ENCODE measurements at places on chromosomes 6 and 20.

- DNase-seq = peak; percentile 76
These were observed 74.4 kb upstream of the CHD6 start for GRCh38 chr20:41692479-41693135.

- no peak for DNase-seq
These were observed 3.6 kb upstream of the KIF25 start for GRCh38 chr6:167993831-167994230.

DNA sequence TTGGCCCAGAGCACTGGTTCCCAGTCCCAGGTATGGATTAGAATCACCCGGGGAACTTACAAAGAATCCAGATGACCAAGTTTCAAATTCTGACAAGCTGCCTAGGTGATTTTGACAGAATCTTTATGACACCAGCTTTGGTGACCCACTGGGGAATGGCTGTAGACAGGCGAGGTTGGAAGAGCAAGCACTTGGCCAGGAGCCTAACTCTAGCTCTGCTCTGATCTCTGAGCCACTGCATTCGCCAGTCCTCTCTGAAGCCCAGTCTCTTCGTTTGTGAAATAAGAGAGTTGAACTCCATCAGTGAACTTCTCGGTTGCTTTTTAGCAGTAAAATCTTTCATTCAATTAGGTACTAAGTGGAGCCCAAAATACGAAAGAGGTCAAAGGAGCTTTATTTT, 161.2 kb downstream of the VEGFA start:
- DNase-seq = no peak

- DNase-seq = peak; percentile 5
These were observed 141.4 kb downstream of the CD83 start for GRCh38 chr6:14258695-14259593.

GRCh38 chr6:122799140-122799745, 10.2 kb downstream of the SMPDL3A start:
- no peak for DNase-seq

- DNase-seq = no peak
These were observed 44.7 kb downstream of the SOBP start for GRCh38 chr6:107534571-107535141.

DNA sequence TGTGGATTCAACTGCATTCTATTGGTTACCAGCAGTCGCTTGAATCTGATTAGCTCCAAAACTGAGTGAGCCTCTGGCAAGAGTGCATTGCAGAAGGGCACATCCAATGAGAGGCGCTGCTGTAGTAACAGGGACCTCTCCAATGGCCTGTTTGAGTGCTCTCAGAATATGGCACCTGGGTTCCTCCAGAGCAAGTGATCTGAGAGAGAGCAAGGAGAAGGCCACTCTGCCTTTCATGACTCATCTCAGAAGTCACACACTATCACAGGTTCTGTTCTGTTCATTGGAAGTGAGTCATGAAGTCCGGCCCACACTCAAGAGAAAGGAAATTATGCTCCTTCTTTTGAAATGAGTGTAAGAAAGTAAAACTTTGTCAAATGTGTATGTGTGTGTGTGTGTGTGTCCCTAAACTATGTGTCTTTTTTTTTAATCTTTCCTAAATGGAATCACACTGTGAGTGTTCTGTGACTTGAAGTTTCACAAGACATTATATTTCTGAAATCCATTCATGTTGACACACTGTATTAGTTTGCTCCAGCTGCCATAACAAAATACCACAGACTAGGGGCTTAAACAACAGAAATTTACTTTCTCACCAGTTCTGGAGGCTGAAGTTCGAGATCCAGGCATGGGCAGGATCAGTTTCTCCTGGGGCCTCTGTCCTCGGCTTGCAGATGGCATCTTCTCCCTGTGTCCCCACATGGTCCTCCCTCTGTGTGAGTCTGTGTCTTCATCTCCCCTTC, 138.3 kb upstream of the CDYL start:
- DNase-seq = no peak

GRCh38 chr20:59421089-59421488, 120.7 kb downstream of the EDN3 start:
- DNase-seq = no peak

GRCh38 chr20:44910690-44911262, 916 bp downstream of the PABPC1L start:
- no peak for DNase-seq

DNA sequence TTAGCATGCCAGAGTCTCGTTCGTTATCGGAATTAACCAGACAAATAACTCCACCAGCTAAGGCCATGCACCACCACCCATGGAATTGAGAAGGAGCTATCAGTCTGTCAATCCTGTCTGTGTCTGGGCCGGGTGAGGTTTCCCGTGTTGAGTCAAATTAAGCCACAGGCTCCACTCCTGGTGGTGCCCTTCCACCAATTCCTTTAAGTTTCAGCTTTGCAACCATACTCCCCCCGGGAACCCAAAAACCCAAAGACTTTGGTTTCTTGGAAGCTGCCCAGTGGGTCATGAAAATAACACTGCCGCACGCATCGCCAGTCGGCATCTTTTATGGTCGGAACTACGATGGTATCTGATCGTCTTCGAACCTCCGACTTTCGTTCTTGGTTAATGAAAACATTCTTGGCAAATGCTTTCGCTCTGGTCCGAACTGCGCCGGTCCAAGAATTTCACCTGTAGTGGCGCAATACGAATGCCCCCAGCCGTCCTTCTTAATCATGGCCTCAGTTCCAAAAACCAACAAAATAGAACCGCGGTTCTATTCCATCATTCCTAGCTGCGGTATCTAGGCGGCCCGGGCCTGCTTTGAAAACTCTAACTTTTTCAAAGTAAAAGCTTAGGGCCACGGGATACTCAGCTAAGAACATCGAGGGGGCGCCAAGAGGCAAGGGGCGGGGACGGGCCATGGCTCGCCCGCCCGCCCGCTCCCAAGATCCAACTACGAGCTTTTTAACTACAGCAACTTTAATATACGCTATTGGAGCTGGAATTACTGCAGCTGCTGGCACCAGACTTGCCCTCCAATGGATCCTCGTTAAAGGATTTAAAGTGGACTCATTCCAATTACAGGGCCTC, 1958.5 kb upstream of the DEFB115 start:
- DNase-seq = no peak

DNA sequence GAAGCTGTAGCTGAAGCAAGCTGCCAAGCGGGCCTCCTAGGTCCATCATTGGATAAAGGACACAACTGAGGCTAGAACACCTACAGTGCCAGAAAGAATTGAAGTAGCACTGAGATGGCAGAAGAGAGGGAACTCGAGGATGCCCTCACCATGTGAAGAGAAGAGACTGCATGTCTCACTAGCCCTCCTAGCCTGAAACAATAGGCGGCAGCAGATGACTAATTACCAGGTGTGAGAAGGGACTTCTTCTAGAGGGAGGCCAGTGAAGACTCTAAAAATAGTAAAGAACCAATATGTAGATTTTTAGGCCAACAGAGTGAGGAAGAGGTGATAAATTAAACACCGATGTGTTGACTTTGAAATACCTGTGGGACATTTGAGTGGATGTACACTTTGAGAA, 50.3 kb downstream of the LGSN start:
- DNase-seq = no peak

DNA sequence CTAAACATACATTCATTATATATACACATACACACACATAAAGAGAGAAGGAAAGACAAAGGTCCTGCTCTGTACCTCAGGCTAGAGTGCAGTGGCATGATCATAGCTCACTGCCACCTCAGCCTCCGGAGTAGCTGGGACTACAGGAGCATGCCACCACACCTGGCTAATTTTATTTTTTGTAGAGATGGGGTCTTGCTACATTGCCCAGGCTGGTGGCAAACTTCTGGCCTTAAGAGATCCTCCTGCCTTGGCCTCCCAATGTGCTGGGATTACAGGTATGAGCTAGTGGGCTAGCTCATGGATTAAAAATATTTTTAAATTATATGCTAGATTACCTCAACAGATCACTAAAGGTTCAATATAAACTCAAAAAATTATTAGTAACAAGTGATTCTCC, 30.3 kb downstream of the NUDT3 start:
- DNase-seq = no peak
